Activated CD4-positive, CD25-positive, alpha-beta regulatory T cell treated with anti-CD3 and anti-CD28 coated beads, Interleukin-2, amount 50 U/mL, for 72 hours (primary cell): ENCODE measurements at places on chromosomes 4 and X.

GRCh38 chr4:152247271-152247975 is 288.5 kb downstream of the FBXW7 start:
- DNase-seq: no peak

DNA sequence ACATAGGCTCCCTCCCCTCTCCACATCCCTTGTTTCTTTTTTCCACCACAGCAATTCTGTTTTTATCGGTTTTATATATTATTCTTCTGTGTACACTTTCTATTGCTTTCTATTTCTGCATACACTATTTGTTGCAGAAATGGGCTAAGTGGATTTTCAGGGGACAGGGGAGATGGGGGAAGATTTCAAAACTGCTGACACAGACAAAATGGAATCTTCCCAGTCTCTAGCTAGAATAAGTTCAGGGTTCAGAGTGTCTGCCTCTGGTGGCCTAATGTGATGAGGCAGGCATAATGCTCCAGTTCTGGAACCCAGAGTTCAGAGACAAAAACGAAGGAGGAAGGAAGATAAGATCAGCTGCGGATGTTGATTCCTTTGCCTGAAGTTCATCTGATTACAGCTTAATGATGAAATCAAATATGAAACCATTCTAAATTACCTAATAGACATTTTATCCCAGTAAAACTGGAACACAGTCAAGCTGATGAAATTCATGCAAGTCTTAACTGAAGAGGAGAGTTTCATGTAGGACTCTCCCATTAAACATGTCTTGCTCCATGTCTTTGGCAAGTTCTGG is 447.1 kb downstream of the AFF2 start:
- DNase-seq: no peak

DNA sequence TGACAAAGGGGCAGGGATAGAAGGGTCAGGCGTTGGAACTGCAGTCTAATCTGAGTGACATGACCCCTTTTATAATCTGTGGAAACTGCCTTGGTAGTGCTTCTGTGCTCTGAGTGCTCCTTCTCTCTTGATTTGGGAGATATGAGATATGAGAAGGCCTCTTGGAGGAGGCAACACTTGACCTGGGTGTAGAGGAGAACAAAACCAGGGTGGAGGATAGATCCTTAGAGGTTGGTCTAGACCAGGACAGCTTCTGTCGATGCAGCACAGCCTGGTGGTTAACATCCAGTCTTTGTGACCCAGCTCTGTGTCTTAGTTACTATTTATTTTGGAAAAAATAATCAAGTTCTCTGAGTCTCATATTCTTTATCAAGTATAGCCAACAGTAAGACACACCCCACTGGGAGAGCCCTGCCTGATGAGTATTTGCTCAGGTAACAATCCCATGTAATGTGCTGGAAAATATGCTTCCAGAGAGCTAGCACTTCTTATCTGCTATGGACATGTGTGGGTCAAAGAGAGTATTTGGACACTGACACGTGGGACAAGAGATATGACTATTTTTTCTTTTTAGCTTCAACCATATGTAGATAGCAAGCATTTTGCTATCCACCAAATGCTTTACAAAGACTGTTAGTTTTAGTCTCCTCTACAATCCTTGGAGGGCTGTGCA is 9.1 kb downstream of the USP51 start:
- no peak for DNase-seq

DNA sequence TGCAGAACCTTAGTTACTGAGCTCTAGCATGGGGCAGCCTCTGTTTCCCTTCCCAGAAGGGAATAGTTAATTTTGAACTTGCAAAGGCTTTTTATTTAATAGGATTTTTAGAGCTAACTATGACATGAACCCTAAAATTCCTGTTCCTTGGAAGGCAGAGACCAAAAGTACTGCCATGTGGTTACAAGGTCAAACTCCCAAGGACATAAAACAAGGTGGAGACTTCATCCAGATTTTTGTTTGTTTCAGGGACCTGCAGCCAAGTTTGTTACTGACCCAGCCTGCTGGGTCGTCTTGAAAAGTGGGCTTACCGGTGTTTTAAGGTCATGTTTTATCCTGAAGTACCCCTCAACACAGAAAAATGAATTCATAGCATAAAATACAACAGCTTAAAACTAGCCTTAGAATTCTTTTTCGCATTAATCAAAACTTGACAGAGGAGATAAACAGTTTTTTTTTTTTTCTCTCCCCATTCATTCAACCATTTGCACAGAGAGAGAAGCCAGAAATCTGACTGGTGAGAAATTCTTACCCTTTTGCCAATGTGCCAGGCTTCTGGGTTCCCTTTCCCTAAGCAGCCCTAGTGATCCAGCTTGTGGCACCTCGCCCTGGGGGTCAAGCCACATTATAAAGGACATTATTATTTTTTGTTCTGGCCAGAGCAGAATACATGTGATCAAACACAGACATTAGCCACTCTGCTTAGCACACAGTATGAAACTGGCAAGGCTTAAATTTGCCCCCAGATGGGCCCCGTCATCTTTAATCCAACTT is 21.5 kb upstream of the GRPEL1 start:
- no peak for DNase-seq

DNA sequence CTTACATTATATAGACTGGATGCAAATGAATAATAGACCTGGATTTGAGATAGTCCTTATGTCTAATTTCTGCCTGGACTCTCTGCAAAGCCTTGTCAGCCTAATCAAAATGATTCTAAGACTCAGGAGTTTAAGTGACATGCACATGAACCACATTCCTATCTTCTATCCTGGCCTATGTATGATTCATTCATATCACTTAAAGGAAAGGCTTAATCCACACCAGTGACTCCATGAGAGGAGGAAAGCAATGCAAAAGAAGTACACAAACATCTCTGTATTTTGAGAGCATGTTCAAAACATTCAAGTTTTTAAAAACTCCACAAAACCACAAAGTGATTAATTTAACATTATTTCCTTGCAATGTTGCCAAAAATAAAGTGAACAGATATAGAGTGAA is 14.6 kb downstream of the AMOT start:
- no peak for DNase-seq

- DNase-seq: no peak
Measured at GRCh38 chr4:184819786-184820185, 6.0 kb downstream of the ACSL1 start.

- no peak for DNase-seq
Measured at GRCh38 chr4:116636917-116637316, 448.5 kb downstream of the TRAM1L1 start.

GRCh38 chr4:89129080-89129640 is 17.8 kb downstream of the TIGD2 start:
- no peak for DNase-seq

DNA sequence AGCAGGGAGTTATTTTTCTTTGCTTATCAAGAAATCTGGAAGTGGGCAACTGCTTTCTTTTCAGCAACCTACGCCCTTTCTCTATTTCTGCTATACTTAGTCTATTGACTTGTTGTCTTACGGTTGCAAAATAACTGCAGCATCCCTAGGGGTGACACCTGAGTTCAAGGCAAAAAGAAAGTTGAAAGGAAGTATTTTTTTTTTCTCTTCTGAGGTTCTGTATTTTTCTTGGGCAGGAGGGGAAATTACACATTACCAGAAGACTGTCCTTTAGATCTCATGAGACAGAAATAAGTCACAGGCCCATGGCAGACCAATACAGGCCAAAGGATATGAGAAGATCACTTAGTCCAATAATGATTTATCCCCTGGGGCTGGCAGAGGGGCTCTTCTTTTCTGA is 204.7 kb upstream of the CASK start:
- no peak for DNase-seq

- DNase-seq: no peak
Measured at GRCh38 chr4:38768968-38769394, 13.8 kb downstream of the TLR10 start.

- DNase-seq: no peak
Measured at GRCh38 chr4:84920617-84921016, 45.9 kb downstream of the WDFY3 start.

DNA sequence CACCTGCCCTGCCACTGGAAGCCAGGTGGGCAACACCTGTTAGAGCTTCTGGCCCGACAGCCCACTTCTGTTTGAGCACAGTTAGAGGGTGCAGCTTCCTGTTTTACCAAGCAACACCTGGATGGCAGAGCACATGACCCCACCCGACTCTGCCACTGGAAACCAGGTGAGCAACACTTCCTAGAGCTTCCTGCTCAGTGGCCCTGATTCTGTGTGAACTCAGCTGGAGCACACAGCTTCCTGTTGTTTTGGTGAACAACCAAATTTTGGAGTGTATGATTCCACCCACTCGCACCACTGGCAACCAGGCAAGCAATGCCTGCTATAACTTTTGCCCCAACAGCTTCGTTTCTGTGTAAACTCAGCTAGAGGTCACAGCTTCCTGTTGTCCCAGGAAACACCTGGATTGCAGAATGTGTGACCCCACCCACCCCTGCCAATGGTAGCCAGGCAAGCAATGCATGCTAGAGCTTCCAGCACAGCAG is 163.8 kb upstream of the KLF8 start:
- DNase-seq: no peak

- no peak for DNase-seq
Measured at GRCh38 chrX:118682258-118683014, 45.0 kb upstream of the IL13RA1 start.

GRCh38 chr4:120209706-120210105 is 143.1 kb upstream of the MAD2L1 start:
- DNase-seq: no peak

- DNase-seq: no peak
Measured at GRCh38 chr4:42781315-42781714, 111.2 kb upstream of the GRXCR1 start.

GRCh38 chr4:16443504-16444088 is 217.3 kb upstream of the TAPT1 start:
- no peak for DNase-seq

- DNase-seq: no peak
Measured at GRCh38 chr4:7124689-7125442, 57.0 kb upstream of the GRPEL1 start.
